ENCODE measurements at places on chromosomes 1 and 21. TPM values are rescaled to one million over a fixed set of nuclear protein-coding genes. Genes with fewer than 3 reads are reported as not detected.

Gene INSRR
- not detected for polyA plus RNA-seq

DNA sequence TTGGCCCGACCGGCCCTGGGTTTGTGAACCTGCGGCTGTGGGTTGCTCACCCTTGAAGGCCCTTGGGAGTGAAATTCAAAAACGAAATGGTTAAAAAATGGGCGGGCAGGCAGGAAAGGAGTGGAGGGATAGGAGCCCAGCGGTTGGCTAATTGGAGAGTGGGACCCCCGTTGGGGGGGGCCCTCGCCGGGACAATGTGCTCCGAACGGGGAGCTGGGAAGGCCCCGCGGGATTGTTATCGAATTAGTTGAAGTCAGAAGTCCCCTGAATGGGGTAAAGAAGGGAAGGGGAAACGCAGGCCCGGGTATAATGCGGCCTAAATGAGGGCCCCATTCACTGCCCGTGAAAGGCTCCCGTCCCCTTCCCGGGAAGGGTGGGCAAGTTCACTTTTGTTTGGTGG lies 135.7 kb downstream of the PRDM16 start:
- DNase-seq = no peak

GRCh38 chr1:29245876-29246275 lies 9.6 kb downstream of the PTPRU start:
- DNase-seq = no peak

DNA sequence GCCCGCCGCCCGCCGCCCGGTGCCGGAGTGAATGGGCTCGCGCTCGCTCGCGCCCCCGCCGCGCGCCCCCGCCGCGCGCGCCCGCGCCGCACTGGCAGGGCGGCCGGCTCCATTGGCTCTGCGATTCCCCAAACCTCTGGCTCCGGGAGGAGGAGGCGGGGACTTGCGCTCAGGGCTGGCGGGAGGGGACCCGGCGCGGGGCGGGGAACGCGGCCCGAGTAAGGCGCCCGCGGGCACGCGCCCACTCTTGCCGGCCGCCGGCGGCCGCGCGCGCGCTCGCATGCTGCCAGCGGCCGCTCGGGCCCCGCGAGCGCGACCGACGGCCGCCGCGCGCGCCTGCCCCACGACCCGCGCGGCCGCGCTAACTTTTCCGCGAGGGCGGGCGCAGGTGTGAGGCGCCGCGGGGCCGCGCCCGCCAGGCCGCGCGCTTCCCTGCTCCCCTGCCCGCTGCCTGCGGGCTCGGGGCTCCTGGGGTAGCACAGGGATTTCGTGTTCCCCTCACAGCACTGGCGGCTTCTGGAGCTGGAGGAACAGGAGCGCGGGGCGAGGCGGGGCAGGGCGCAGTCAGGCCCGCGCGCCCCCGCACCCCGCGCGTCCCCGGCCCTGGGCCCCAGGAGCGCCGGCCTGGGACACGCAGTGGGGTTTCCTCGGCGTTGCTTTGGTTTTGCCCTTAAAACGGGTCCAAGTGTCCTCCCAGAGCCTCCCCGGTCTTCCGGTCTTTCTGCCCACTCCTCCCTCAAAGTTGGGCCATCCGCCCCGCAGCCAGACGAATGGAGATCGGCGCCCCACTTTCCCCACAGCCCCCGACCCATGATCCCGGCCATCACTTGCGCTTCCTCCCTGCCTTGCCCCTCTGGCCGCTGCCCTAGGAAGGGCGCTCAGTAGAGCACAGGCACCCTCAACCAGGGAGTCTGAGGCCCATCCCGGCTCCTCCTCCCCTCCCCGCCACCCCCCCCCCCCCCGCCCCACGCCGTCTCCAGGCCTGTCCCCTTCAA lies 101.5 kb downstream of the CASZ1 start:
- DNase-seq = peak; percentile 94

Gene KRTAP11-1
- not detected for polyA plus RNA-seq

Gene RSPH1
- polyA plus RNA-seq = 4.2 TPM

DNA sequence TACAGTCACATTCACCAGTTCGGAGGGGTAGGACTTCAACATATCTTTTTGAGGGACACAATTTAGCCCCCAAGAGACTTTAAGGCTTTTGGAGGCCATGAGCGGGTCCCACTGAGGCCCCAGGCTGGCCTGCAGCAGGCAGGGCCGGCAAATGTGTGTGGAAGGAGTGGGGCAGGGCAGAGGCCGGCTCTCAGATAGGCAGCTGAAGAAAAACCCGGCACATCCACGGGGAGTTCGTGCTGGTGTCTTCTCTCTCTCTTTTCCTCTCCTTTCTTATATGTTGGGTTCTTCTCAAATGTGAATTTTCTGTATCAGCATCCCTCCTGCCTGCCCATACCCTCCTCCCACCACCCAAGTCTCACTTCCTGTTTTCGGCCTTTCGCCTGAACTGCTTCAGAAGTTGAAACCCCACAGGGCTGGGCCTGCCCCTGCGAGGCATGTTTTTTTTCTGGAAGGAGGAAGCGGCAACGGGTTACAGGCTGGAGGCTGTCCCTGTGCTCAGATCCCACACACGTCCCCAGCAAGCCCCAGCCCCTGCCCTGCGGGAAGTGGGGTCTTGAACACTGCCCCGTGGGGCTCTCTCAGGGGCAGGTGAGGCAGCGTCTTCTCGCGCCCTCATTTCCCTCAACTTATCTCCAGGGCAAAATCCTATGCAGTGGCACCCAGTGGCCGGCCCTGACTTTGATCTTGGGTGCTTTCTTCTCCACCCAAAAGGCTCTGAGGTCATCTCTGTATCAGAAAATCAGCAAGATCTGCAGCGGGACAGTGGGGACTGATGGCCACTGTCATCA lies 9.7 kb upstream of the UMODL1 start:
- no peak for DNase-seq

Gene LCE1B
- not detected for polyA plus RNA-seq

- no peak for DNase-seq
Observed at GRCh38 chr1:183884526-183884925, 79.6 kb downstream of the RGL1 start.

- DNase-seq = no peak
Observed at GRCh38 chr1:176765608-176766007, 302.6 kb downstream of the PAPPA2 start.

- peak; percentile 65 for DNase-seq
Observed at GRCh38 chr1:160830321-160831153, 32.1 kb downstream of the CD244 start.

Gene PDXK
- polyA plus RNA-seq = 40.6 TPM

DNA sequence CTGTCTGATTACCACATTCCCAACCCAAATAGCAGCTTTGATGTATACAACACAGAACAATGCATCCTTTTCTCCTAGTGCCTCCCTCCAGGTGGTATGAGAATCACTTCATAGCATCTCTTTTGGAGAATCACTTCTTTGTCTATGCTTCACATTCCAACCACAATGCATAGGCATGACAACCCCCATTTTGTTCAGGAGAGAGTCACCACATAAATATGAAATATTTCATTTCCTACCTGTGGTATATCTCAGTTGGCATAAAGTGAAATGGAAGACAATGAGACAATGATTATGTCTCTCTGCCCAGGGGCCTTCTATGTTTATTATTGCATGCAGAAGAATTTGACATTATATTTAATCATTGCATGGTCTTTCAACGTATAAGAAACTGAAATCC lies 112.2 kb downstream of the BRINP2 start:
- no peak for DNase-seq

DNA sequence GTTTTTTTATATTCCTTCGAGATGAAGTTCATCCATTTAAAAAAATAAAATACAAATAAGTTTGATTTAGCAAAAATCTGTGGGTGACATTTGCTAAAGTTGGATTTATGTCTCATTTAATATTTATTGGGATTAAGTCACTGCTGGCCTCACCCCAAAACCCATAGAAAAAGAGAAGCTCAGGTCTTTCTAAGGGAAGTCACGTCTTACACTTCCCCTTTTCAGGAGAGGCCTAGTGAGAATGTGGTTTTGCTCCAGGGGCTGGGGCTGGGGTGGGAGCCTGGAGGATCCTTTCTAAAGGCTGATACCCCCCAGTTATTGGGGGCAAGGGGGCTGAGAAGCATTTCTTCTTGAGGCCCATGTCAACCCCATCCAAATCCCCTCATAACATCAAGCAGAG lies 300.3 kb downstream of the DSCAM start:
- DNase-seq = no peak

- no peak for DNase-seq
Observed at GRCh38 chr1:202615501-202616354, 94.5 kb downstream of the SYT2 start.

- DNase-seq = no peak
Observed at GRCh38 chr1:195580988-195581387, 1027.3 kb downstream of the KCNT2 start.

Gene RBP7
- polyA plus RNA-seq = 0.60 TPM

DNA sequence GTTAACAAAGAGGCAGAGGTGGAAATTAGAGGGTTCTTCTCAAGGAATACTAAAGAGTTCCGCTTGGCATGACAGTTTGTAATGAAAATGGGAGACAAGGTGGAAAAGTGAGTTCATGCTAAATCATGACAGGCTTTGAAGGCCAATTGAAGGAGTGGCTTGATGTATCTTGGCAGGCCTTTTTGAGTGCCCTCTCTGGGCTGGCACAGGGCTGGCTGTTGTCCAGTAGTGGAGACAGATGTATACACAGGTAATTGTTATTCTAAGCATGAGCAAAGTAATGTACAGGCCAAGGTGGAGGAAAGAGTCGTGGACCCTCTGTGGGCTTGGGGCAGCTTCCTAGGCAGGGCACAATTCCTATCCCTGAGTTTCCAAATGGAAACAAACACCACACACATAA lies 196.7 kb upstream of the GALNT2 start:
- DNase-seq = no peak

GRCh38 chr1:16189003-16189402 lies 23.4 kb downstream of the ARHGEF19 start:
- DNase-seq = no peak

- DNase-seq = peak; percentile 46
Observed at GRCh38 chr1:156385534-156386031, 16.6 kb downstream of the RHBG start.

DNA sequence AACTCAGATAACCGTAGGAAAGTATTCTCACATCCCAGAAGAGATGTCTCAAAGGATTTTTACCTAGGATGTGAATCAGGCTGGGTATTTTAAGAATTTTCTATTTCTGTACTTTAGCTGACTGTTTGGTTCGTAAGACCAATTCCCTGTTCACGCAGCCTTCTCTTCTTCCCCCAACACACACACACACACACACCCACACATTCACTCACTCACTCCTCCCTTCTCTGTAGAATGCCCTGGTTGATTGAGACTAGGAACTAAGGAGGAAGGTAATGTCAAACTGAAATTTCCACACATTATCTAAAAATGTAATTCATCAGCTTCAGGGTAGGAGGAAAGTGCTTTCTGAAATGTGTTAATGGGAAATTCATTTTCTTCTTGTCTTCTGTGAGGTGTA lies 43.5 kb downstream of the ELAVL4 start:
- DNase-seq = no peak

DNA sequence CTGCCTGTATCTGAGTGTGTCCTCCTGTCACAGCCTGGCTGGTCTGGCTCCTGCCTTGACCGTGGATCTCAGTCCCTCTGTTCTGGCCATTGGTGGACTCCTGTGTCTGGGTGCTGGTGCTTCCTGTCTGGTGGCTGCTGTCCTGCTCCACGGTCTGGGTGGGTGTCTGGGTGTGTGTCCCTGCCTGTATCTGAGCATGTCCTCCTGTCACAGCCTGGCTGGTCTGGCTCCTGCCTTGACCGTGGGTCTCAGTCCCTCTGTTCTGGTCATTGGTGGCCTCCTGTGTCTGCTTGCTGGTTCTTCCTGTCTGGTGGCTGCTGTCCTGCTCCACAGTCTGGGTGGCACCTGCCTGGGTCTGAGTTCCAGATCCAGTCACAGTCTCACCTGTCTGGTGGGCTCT lies 4.0 kb downstream of the CRNN start:
- no peak for DNase-seq

Gene GREM2
- 3.2 TPM for polyA plus RNA-seq

DNA sequence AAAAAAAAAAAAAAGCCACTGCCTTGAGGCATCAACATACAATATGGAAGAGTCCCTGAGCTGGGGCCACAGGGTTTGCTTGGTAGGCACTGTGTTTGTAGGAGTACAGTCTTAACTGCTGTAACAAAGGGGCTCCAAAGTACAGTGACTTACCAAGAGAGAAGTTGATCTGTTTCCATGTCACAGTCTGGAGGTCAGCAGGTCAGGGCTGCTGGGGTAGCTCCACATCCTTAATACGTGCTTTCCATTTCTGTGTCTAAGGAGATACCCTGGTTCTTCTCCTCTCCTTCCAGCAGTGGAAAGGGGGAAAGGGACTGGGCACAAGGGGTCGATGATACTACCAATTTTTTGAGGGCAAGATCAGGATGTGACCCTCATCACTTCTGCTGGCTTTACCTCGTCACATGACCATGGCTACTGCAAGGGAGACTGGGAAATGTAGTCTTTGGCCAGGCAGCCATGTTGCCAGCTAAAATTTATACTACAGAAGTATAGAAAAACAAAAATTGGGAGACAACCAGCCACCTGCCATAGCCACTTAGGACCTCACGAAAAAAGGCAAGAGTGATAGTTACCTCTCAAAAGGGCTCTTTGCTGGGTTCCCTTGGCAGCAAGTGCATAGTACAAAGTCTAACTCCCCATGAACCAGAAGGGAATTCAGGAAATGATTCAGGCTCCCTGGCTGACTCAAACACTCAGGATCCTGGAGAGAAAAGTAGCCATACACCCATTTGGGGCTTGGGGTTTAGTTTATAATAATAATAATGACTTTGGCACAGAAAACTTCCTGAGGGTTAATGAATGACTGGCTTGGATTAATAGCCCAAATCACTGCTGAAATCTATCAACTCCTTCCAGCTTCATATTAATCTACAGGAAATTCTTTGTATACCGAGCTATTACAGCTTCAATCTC lies 52.7 kb upstream of the ATP5PO start:
- DNase-seq = no peak

DNA sequence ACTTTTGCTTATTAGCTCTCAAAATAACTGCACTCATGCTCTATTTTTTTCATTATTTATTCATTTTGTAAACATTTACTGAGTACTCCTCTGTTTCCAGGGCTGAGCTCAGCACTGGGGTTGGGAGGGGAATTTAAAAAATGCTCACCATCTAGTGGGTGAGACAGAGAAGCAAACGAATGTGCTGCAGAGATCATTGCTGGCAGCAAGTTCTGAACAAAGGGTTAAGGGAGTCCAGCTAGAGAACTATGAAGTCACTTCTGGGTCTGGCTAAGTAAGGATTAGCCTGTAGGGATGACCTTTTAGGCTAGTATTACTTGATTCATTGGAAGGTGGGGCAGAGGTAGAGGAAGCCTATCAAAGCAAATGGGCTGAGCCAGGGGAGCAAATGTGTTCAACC lies 99.1 kb upstream of the ZNF644 start:
- DNase-seq = no peak

DNA sequence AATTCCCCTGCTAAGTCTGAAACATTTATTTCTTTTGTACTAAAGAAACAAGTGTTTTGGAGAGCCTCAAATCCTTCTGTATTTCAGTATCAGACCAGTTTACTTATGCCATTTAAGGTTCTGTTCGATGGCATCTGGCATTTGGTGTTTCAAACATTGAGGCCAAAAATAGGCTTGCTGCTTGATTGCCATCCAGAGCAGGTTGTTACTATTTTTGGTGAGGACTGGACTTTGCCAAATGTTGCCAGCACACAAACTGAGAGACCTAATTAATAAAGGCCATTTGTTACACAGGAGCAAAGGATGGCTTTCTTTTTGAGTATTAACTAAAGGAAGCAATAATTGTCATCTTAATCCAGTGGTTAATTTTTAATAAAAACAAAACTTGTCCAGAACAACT lies 26.2 kb downstream of the VPS45 start:
- DNase-seq = no peak

Data from left lung (tissue), 14 donors.